Brain microvascular endothelial cell (primary cell): ENCODE measurements at places on chromosomes 3 and 15.

DNA sequence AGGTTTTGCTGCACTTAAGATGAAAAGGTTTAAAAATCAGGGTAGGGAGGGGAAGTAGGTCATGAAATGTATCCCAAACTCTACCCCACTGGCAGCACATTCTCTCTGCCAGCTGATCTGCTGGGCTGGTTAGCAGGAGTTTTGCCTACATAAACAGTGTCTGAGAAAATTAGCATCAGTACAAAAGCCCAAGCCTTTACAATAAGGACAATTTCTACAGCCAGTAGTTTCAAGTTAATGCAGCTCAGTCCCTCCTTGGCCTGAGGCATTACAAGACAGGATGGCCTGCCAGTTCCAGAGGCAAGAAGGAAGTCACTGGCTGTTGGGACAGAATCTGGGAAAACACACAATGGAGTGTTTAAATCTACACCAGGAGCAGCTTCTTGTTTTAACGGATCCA is 32.8 kb downstream of the NCEH1 start:
- no peak for DNase-seq

- DNase-seq: no peak
These were observed 45.8 kb downstream of the ZNF710 start for GRCh38 chr15:90046911-90047392.

GRCh38 chr3:23809294-23809693 is 3.5 kb downstream of the UBE2E1 start:
- no peak for DNase-seq

- no peak for DNase-seq
These were observed 779.1 kb downstream of the CADM2 start for GRCh38 chr3:85737846-85738245.

DNA sequence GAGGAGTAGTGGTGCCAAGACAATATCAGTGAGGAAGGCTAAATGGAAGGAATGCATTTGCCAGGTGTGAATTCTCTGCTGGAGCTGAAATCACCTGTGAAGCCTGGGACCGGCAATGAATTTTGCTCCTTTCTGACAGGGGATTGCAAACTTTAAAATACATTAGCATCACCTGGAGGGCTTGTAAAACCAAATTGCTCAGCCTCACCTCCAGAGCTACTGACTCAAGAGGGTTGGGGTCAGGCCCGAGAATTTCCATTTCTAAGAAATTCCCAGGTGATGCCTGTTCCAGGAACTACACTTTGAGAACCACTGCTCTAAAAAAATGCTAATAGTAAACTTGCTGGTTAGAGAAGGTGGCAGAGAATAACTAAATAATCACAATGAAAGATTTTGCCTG is 445.6 kb upstream of the RBMS3 start:
- DNase-seq: no peak

DNA sequence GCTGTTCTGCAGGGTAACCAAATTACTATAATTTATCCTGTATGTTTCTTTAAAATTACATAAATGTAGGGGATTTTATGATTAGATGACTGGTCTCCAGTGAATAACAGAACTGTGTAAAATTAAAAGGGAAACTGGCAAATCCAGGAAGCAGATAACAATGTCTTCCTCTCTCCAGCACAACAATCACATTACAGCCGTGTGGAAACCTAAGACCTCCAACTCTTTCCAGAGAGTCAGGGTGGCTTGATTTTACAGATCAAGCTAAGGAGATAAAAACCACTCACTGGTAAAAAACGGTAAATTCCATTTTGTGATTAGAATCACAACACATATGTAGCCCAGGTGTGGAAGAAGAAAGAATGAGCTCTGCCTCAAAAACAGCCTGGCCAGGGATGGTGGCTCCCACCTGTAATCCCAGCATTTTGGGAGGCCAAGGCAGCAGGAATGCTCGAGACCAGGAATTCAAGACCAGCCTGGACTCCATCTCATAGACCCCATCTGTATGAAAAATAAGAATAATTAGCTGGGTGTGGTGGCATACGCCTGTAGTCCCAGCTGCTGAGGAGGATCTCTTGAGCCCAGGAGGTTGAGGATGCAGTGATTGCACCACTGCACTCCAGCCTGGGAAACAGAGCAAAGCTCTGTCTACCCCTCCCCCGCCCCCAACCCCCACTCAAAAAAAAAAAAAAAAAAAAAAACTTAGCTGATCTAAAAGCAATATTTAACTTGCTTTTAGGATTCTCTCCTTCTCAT is 29.0 kb downstream of the IL17RD start:
- no peak for DNase-seq

- DNase-seq: no peak
These were observed 178.4 kb upstream of the STT3B start for GRCh38 chr3:31354373-31354772.

- DNase-seq: no peak
These were observed 50.0 kb downstream of the RAB7A start for GRCh38 chr3:128775906-128776542.

- no peak for DNase-seq
These were observed 296.0 kb upstream of the ADAMTS9 start for GRCh38 chr3:64983583-64984359.

DNA sequence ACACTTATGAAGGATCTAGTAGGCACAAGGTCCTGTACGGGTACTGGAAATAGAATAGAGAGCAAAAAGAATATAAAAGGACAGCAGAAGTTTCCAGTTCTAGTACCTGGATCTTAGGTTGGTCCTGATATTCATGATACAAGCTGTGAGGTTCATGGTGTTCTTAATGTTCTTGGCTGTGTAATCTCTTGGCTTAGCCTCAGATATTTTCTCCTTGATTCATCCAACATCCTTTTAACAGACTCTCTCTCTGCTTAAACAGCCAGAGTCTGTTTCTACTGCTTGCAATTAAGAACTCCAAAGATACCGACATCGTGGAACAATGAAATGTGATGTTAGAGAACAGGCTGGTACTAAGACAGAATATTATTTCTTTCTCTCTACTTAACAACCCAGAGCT is 49.9 kb downstream of the CNTN3 start:
- DNase-seq: no peak

- DNase-seq: no peak
These were observed 5.4 kb downstream of the CORO2B start for GRCh38 chr15:68583936-68584755.

- DNase-seq: no peak
These were observed 1.3 kb upstream of the LRRC58 start for GRCh38 chr3:120350401-120350941.

DNA sequence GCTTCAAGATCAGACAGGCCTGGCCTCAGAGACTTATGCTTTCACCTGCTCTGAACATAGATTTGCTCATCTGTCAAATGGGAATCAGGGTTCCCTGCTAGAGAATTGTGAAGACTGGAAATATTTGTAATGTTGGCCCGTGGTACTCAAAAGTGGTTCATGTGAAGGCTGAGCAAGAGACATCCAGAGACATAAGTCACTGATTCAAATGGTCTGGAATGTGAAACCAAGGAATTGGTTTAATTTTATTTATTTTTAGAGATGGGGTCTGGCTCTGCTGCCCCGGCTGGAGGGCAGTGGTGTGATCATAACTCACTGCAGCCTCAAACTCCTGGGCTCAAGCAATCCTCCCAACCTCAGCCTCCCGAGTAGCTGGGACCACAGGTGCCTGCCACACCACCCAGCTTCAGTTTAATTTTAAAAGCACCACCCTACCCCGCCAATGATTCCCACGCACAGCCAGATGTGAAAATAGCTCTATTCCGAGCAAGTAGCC is 60.1 kb downstream of the DAPK2 start:
- DNase-seq: no peak

DNA sequence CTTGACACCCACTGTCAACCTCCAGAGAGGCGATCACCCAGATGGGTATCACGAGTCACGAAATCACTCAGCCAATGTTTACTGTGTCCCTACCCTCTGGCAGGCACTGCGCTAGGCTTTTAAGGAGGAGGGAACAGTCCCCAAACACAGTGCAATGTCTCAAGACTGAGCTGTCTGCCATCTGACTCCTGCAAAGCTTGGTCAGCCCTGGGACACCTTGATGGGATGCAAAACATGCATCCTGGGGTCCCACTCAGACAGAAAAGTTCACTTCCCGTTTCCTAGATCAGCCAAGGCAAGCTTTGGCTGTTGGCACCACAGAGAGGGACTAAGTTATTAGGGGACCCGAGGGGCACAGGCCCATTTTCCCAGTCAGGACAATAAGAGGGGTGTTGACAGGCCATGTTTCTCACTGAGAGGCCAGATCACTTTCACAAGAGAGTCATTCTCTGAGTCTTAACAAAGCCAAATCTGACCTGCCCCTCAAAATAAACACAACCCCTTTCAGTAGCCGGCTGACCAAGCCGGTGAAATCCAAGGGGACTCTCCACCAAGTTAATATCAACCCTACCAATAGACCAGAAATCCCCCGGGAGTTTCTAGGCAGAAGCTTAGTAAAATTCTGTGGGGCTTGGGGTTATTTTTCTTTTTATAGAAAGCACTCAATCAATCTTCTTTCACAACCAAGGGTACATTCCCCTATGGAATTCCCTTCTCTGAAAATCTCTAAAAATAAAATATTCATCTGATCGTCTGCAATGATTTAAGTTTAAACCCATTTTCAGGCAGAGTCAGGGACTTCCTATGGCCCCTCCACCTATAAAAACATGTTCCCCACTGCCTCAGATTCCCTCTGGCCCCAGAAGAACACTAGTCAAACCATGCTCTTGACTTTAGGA is 3.5 kb downstream of the RFTN1 start:
- no peak for DNase-seq

GRCh38 chr3:76028774-76029173 is 243.4 kb upstream of the ZNF717 start:
- DNase-seq: no peak

DNA sequence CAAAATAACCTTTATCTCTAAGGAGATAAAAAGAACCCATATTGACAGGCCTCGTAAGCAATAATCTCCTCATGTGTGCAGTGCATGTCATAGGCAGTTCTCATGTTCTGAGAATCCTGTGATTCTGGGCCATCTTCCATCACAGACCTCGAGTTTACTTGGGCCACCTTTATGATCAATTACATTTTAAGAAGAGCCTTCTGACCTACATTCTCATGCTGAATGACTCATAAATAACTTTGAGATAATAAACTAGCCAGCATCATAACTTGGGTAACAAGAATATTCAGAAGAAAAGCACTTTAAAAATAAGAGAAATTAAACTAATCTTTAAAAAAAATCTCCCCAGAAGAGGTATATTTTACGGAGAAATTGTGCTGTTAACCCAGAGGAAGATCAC is 310.7 kb upstream of the ZNF717 start:
- DNase-seq: peak; percentile 34

GRCh38 chr3:156705761-156706616 is 31.6 kb downstream of the TIPARP start:
- DNase-seq: no peak

DNA sequence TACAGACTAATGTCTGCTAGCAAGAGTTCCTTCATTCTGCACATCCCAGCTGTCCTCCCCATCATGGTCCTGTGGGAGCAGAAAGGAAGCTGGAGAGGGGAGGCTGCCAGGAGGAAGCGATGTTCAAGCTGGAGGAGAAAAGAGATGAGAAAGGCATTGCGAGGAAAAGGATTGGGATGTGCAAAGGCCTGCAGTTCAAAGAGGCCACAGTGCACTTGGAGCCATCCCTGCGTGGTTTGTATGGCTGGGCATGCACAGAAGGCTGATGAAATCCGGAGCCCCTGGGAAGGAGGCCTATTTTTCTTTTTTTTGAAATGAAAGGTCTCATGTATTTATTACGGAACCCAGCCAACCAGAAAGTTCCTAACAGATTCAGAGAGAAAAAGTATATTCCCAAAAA is 22.8 kb downstream of the AMOTL2 start:
- no peak for DNase-seq

GRCh38 chr3:40187945-40188344 is 121.6 kb upstream of the EIF1B start:
- DNase-seq: no peak

DNA sequence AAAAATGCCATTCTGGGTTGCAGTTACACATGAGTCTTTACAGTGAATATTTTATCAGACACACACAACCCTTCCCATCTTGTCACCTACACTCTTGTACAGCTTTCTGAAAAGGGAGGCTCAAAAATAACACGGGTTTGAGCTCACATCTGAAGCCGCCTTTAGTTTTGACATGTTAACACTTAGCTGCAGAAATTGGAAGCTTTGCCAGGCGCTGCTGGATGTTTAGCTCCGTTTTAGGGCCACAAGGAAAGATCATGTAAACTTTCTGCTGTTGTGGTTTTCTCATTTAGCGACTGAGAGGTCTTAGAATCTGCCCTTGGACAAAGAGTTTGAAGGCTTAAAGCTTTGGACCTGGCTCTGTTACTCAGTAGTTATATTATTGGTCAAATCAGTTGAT is 120.1 kb downstream of the OXNAD1 start:
- DNase-seq: no peak

DNA sequence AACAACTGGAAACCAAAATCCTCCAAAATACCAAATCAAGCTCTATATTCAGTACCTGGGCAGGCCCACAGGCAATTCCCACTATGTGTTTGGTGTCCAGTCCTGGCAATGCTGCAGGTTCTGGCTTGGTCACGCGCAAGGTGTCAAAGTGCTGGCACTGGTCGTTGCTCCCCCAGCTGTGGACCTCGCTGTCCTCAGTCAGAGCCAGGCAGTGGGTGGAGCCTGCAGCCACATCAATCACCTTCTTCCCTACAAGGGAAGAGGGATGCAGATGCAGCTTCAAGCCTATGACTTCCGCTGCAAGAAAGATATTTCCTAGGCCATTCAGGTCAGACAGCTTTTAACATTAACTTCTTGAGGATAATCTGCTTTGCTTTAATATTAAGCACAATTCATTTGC is 61.3 kb downstream of the HERC2 start:
- no peak for DNase-seq

- peak; percentile 86 for DNase-seq
These were observed 191.3 kb upstream of the ZNF385D start for GRCh38 chr3:21942328-21942727.

- no peak for DNase-seq
These were observed 58.1 kb downstream of the SUMF1 start for GRCh38 chr3:4408958-4409357.

DNA sequence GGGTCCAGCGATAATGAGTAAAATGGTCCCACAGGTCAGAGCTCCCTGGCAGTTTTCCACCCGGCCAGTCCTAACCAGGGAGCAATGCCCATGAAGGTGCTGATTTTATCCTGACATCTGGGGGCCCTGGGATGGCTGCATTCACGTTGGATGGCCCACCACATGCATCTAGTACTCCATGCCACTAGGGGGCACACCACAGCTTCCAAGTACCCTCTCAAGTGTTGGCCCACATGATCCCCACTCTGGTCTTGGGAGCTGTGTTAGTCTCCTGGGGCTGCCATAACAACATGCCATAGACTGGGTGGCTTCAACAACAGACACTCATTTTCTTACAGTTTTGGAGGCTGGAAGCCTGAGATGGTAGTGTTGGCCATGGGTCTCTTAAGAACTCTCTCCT is 225.5 kb downstream of the SLCO3A1 start:
- no peak for DNase-seq

DNA sequence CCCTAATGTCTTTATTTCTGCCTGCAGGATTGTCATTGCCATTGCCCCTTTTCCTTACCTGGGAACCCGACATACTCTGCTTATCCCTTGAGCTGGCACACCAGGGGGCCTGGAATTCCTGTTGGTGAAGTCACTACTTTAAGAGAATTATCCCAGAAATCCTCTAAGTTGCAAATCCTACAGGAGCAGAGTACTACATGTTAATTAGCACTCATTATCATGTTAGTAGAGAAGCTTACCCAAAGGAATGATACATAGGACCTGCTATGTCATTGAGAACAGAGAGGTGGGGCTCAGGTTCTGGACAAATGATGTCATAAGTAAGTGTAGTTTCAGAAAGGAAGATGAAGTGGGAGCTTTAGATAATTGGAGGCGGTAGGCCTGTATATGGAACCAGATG is 27.4 kb downstream of the SCG5 start:
- DNase-seq: no peak
